ENCODE measurements at places on chromosomes 6 and 20. TPM values are rescaled to one million over a fixed set of nuclear protein-coding genes. Genes with fewer than 3 reads are reported as not detected.

The PEX3 gene
- 18.7 TPM for total RNA-seq

The TRIM31 gene
- not detected for total RNA-seq

The ZSCAN16 gene
- total RNA-seq = 11.1 TPM

The CALHM4 gene
- under 0.01 TPM for total RNA-seq

The NOL7 gene
- total RNA-seq = 83.5 TPM

The ENPP1 gene
- 0.26 TPM for total RNA-seq

The C20orf202 gene
- not detected for total RNA-seq

The ERVFRD-1 gene
- total RNA-seq = not detected

The PAQR8 gene
- 5.6 TPM for total RNA-seq

The C6orf132 gene
- 11.3 TPM for total RNA-seq

The WFDC12 gene
- not detected for total RNA-seq

The ECT2L gene
- 0.13 TPM for total RNA-seq

The OLIG3 gene
- not detected for total RNA-seq

The BMP5 gene
- total RNA-seq = not detected

The SMOC2 gene
- 0.90 TPM for total RNA-seq

The TP53TG5 gene
- total RNA-seq = not detected

The FAM217A gene
- total RNA-seq = not detected

The FUCA2 gene
- 35.3 TPM for total RNA-seq

The IER3 gene
- 279 TPM for total RNA-seq

The MYBL2 gene
- total RNA-seq = under 0.01 TPM

The FILIP1 gene
- total RNA-seq = under 0.01 TPM

The HCRTR2 gene
- not detected for total RNA-seq

The RSPH4A gene
- 0.26 TPM for total RNA-seq

The CCN6 gene
- total RNA-seq = not detected

The SGK2 gene
- total RNA-seq = 0.38 TPM
